ENCODE measurements at places on chromosomes 3 and 15.

DNA sequence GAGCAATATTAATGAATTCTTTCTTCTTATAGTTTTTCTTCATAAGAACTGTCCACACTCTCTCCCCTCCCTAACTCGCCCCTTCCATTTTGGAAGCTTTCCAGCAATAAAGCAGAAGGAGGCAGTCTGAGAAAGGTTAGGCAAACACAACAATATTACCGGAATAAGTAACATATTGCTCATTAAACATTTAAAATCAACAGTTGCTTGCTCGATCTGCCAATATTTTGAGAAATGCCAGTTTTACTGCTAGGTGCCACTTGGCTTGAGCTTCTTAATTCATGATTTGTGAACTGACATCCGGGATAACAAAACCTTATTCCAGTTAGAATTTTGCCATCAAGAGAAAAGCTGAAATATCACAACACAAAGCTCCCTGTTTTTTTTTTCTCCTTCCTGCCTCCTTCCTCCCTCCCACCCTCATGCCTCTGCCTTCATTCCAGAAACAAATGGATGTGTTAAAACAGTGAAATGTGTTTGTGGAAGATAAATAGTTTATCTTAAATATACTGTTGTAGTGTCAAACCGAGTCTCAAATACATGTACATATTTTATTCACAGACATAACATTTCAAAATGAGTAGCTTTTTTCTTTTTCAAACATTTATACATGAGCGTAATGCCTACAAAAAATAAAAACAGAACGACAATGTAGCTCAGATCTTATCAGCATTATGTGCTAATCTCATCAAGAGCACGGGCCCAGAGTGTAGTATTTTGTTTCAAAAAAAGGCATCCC lies 253.7 kb downstream of the GAP43 start:
- DNase-seq, result no peak

DNA sequence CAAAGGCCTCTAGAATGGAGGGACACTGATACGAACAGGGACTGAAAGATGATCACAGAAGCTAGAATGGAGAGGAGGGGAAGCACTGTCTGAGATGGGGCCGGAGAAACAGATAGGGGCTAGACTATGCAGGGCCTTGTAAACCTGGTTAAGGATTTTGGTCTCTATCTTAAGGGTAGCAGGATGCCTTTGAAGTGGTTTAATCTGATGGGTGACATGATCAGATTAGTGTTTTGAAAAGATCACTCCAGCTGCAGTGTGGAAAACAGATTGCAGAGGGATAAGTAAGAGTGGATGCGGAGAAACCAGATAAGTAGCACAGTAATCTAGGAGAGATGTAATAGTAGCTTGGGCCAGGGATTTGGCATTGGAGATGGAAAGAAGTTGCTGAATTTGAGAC lies 108.1 kb downstream of the RSRC1 start:
- DNase-seq, result no peak

DNA sequence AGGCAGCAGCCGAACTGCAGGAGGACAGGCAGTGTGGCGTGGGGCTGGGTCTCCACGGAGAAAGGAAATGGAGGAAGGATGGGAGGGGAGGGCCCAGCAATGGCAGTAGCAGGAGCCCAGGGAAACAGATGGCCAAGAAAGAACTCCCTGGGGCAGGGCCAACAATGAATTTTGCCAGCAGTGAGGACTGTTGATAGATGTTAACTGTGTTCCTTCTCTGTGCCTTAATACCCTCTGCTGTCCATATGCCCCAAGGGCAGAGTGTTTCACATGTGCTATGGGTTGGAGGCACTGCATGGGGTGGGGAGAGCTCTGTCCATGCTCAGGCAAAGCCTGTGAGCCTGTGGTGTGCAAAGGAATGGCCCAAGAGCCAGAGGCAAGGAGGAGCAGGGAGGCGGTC lies 70.8 kb upstream of the POMGNT2 start:
- no peak for DNase-seq

GRCh38 chr15:29208836-29209235 lies 60.8 kb downstream of the NSMCE3 start:
- no peak for DNase-seq

DNA sequence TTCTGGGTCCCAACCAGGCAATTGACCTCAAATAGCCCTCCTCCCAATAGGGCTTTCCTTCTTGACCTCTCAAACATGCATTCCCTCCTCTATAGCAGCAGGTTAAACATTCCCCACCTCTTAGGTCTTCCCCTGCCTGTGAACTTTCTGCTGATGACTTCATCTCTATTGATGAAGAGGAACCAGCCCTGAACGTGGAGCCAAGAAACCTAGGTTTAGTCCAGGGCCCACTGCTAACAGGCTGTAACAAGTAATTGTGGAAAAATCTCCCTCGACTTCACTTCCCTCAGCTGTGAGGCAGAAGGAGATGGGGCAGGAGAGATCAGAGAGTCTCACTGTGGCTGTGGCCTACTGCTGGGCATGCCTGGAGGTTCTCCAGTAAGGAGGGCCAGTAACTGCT lies 24.7 kb downstream of the ILDR1 start:
- no peak for DNase-seq

DNA sequence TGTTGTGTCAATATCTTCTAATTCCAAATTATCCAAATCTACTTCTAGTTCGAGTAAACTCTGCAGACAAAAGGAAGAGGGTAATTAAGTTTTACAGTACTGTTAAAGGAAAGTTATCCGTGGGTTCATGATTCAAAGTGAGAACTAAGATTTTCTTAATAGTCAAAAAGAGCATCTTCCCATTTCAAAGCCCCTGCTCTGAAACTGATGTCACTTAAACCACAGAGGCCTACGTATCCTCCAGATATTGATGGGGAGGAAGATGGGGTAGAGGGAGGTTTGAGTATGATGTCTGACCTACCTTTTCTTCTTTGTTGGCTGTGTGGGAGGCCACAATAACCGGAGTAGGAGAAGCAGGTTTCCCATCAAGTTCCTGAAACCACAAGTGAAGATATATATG lies 14.1 kb downstream of the MRPS22 start:
- DNase-seq, result no peak

- DNase-seq, result peak; percentile 51
Observed at GRCh38 chr3:178436773-178437172, 99.5 kb upstream of the KCNMB2 start.

DNA sequence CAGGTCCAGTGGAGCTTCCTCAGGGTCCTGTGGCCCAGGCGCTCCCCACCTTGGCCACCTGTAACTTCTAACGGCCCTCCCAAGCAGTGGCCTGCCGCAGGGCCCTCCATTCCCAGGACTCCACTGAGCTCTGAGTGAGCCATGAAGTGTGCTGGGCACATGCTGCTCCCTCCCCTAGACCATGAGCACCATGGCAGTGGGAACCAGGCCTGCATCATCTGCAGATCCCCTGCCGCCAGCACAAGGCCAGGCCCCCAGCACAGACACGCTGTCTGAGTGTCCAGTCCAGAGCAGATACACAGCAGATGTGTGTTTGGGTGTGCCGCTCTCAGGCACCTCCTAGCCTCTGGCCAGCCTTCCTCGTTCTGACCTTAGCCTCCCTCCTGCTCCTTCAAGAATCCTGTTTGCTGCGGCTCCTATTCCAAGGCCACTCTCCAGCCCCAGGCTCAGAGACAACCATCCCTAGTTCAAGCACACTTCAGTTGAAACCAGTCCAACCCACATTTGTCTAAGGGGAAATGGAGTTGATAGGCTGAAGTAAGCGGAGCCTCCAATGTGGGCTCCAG lies 7.0 kb upstream of the KLF15 start:
- DNase-seq, result no peak

DNA sequence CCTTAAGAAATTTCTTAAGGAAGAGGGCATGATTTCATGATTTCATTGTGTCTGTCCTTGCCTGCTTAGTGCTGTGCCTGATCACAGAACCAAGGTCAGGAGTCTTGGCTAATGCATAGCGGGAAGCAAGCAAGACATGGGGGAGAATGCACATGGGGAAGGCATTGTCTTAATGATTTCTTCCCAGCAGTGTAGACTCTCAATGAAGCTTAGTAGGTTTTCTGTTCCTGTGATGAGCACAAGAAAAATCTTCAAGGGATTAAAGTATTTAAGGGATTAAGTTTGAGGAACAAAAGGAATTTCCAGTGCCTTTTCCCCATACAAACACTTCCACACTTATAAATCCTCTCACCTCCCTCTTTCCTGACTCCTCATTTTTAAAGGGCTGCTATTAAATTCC lies 46.9 kb upstream of the SEMA6D start:
- DNase-seq, result no peak

DNA sequence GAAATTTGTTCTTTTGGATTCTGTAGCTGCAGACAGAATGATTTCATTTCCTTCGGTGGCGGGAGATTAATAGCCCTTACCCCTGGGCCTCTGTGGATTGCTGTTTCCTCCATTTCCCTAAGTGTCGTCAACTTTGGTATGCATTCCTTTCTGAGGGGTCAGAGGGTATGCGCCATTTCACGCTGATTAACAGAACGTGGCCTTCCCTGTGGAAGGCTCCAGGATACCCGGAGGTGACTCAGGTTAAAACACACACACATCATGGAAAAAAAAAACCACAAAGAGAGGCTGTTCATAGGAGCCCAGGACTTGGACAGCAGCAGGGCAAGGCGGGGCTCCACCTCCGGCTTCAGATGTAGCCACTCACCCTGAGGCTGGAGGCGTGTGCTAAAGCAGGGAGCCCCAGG lies 51.9 kb downstream of the EPHB1 start:
- DNase-seq, result no peak

DNA sequence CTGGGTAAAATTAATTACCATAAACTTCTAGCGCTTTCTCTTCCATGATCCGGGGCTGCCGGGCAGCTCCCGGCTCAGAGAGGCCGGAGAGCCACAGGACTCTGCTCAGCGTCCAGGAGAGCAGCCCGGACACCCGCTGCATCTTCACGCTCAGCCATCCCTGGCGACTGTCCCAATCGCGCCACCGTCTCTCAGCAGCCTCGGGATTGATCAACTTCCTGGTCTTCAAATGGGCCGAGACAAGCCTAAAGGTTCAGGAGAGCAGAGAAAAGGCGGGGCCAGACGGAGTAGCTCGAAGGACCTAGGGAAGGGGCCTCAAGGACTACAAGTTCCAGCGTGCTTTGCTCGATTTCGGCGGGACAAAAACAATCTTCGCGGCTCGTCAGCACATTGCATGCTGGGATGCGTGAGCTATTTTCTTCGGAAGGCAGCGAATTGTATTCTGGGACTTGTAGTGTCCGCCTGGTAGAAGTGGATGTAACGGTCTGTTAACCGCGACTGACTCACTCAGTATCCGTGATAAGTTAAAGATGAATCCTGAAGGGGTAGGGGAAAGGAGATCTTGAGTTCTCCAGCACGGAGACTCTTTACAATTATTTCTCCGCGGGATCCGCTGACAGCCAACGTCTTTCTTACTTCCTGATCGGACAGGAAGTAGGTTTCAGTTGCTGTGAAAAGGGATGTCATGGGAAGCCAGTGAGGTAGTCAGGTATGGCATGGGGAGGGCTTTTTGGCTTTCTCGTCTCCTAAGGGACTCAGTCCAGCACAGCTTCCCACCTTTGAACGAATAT lies at the start of gene CIAO2A:
TSS of gene CIAO2A (minus strand) at position 212 of the 791 bp plus-strand sequence. CDS start at position 142, 70 bp downstream.
- peak; percentile 97 for DNase-seq

DNA sequence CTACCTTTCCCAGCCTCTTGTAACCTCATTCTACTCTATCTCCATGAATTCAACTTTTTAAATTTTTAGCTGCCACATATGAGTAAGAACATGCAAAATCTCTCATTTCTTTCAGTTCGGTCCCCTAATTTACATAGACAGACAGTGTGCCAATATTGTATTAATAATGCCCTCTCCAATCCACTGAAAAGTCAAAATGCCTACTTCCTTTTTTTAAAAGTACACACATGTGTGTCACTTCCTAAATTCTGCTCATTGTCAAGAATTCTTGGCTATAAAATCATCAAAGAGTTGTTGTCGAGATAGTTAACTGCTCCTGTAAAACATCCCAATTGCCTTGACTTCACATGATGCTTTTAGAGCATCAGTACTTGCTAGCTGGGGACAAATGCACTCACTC lies 84.2 kb upstream of the IL12A start:
- DNase-seq, result no peak

DNA sequence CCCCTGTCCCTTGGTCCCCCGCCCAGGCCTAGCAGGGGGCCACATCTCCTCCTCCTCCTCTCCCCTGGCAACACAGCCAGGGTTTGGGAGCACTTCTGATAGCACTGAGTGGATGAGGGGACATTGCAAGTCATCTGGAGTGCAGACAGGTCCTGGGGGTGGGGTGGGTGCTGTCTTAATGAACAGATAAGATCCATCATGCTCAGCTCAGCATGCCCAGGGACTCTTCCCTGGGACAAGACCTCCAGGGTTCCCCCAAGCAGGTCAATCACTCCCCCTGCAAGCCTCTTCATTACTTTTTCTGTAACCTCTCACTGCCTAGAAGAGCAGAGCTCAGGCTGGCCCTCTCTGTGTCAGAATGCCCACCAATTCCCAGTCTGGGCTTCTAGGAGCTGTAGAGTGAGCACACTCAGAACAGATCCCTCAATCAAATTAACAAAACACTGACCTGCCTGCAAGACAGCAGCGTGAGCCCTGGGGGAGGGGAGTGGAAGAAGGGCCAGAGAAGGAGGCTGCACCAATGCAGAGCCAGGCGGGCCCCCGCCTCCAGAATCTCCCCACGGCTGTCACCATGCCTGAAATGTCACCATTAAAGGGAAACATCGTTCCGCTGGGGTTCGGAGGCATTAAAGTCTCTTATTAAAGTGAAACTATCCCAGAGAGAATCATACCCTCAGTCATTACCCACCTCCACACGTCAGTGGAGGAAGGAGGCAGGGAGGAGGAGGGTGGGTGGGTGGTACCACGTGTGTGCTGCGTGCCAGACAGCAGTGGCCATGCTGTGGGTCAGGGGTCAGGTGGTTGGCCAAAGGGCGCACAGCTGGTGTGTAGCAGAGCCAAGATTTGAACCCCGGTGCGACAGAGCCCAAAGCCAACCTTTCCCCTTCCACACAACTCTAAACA lies 114.7 kb upstream of the LINGO1 start:
- no peak for DNase-seq

- peak; percentile 1 for DNase-seq
Observed at GRCh38 chr3:16290007-16290826, 25.2 kb downstream of the OXNAD1 start.

- no peak for DNase-seq
Observed at GRCh38 chr3:98646680-98647079, 53.3 kb upstream of the CPOX start.

DNA sequence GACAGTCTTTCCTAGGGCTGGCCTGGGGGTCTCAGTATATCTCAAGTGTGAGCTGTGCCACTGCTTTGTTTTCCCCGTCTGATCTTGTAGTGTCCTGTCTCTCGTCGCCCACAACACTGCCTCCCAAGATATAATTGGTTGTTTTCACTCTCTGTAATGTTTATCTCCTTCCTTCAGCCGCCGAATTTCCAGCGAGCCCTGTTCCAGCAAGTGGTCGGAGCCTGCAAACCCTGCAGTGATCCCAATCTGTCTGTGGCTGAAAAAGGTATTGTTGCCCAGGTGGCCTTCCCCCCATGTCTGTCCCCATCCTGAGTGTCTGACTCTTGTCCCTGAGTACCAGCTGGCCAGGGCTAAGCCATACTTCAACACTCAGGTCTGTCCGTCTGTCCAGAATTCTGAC lies 9.5 kb upstream of the MANF start:
- no peak for DNase-seq

GRCh38 chr3:195438371-195438770 lies 4.4 kb downstream of the ACAP2 start:
- no peak for DNase-seq

- no peak for DNase-seq
Observed at GRCh38 chr15:49361370-49361769, 61.7 kb upstream of the FGF7 start.

GRCh38 chr3:7788881-7789280 lies 712.7 kb upstream of the LMCD1 start:
- DNase-seq, result no peak

All from NCI-H345 (cell line).